Naive thymus-derived CD4-positive, alpha-beta T cell (primary cell): ENCODE measurements at places on chromosomes 16 and 17.

GRCh38 chr16:75495076-75495674 is at the start of gene CHST6:
CHST6 (minus strand) TSS chr16:75495441; CDS start chr16:75479828, 15,613 bp downstream.
- no peaks in the 10 kb centered on the region for H3K36me3 ChIP-seq
- no peak within 1 kb of the TSS for H3K4me3 ChIP-seq
- H3K27me3 ChIP-seq = no peaks in the 10 kb centered on the region
- no peak within 1 kb of the TSS for H3K27ac ChIP-seq

DNA sequence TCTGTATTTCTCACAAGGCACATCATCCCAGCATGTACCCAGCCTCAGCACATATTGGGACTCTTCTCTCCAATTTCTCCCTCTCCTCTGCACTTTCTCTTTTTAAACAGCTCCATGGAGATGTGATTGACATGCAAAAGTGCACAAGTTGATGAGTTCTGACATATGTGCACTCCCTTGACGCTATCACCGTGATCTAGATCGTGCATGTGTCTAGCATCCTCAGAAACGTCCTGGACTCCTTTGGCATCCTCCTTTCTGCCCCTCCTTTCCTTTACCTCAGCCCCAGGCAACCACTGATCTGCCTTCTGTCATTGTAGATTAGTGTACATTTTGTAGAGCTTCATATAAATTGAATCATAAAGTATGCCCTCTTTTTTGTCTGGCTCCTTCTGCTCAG is 108.0 kb upstream of the HSBP1 start:
- H3K27ac ChIP-seq = no peak overlapping the region
- no peaks in the 10 kb centered on the region for H3K4me1 ChIP-seq
- no peaks in the 10 kb centered on the region for H3K36me3 ChIP-seq
- DNase-seq = no peak
- H3K27me3 ChIP-seq = no peaks in the 10 kb centered on the region

GRCh38 chr17:73017658-73018057 is 74.8 kb downstream of the SLC39A11 start:
- no peaks in the 10 kb centered on the region for H3K27me3 ChIP-seq
- no peak overlapping the region for H3K4me3 ChIP-seq
- no peaks in the 10 kb centered on the region for H3K4me1 ChIP-seq
- DNase-seq = no peak

GRCh38 chr17:11944587-11944986 is 52.7 kb downstream of the ZNF18 start:
- no peaks in the 10 kb centered on the region for H3K27me3 ChIP-seq

- H3K4me1 ChIP-seq = peaks cover 45% of the 10 kb centered on the region
- DNase-seq = no peak
- no peaks in the 10 kb centered on the region for H3K27me3 ChIP-seq
- H3K36me3 ChIP-seq = no peaks in the 10 kb centered on the region
These were observed 9.7 kb upstream of the ULK2 start for GRCh38 chr17:19877364-19877945.

DNA sequence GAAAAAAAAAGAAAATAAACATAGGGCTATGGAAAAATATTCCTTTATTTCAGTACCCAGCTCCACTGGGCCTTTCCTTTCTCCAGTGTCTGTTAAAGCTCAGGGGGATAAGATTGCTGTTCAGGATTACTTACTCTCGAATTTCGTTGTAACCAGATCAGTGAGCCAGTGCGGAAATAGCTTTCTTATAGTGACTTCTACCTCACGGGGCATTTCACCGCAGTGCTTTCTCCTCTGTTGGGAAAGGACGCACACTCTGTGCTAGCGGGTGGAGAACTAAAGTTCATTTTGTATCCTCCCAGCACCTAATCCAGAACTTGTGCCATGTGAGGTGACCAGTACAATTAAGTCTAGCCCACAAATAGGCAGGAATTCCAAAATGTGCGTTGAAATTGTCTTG is 38.3 kb downstream of the RPA1 start:
- no peaks in the 10 kb centered on the region for H3K27me3 ChIP-seq
- no peak for DNase-seq
- peaks cover 29% of the 10 kb centered on the region for H3K4me1 ChIP-seq
- H3K36me3 ChIP-seq = peaks cover 1% of the 10 kb centered on the region
- no peak overlapping the region for H3K27ac ChIP-seq

GRCh38 chr16:30743716-30744115 is 4.5 kb upstream of the PHKG2 start:
- no peaks in the 10 kb centered on the region for H3K4me1 ChIP-seq
- H3K27me3 ChIP-seq = no peaks in the 10 kb centered on the region
- no peak for DNase-seq
- no peak overlapping the region for H3K27ac ChIP-seq

DNA sequence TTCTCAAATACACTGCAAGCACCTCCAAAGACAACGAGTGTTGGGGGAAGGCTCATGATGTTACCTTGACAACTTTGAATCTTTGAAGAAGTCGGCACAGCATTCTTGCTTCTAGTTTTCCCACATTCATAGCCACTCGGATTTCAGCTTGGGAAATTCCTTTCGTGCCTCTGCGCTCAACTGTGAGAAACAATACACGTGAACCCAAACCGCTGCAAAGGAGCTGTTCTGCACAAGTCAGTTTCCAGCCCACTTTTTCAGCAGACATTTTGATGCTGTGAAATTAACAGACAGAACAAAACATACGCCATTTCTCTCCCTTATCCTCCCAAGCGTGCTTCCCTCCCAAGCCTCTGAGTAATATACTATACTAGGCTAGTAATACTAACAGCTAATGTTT is 41.2 kb downstream of the GTF3C1 start:
- no peak overlapping the region for H3K4me3 ChIP-seq
- no peak for DNase-seq
- H3K36me3 ChIP-seq = peaks cover 96% of the 10 kb centered on the region
- H3K27ac ChIP-seq = no peak overlapping the region
- no peaks in the 10 kb centered on the region for H3K27me3 ChIP-seq
- no peaks in the 10 kb centered on the region for H3K4me1 ChIP-seq

DNA sequence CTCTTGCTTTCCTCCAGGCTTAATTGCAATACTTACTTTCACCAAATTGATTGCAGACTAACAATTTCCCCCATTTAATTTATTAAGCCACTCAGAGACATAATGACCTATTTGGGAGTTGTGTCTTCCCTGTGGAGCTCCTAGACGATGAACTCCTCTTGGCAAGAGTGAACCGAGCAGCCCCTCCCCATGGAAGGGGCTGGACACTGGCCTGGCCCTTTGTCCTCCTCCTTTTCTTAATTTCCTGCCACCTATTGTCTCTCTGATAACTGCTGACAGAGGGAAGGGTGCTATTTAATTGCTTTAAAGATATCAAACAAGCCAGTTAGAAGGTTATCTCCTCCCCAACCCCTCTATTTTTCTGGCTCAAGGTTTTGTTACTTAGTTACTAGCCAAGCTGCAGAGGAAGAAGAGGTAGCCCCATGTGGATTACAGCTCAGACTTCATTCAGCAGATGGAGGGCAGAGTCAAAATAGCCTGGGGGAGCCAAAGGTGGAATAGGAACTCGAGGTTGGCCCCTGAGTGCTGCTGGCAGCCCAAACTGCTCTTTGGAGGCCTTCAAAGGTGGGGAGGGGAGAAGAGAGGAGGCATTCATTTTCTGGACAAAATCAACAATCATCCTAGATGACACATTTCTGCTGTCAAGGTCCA is 3.7 kb upstream of the SSTR2 start:
- DNase-seq = no peak
- no peaks in the 10 kb centered on the region for H3K36me3 ChIP-seq
- no peaks in the 10 kb centered on the region for H3K4me1 ChIP-seq
- no peak overlapping the region for H3K27ac ChIP-seq
- H3K4me3 ChIP-seq = no peak overlapping the region

- peak overlapping the region; percentile 14 for H3K4me3 ChIP-seq
- H3K27me3 ChIP-seq = no peaks in the 10 kb centered on the region
- H3K36me3 ChIP-seq = no peaks in the 10 kb centered on the region
These were observed 1.7 kb upstream of the NLRP1 start for GRCh38 chr17:5585836-5586521.

DNA sequence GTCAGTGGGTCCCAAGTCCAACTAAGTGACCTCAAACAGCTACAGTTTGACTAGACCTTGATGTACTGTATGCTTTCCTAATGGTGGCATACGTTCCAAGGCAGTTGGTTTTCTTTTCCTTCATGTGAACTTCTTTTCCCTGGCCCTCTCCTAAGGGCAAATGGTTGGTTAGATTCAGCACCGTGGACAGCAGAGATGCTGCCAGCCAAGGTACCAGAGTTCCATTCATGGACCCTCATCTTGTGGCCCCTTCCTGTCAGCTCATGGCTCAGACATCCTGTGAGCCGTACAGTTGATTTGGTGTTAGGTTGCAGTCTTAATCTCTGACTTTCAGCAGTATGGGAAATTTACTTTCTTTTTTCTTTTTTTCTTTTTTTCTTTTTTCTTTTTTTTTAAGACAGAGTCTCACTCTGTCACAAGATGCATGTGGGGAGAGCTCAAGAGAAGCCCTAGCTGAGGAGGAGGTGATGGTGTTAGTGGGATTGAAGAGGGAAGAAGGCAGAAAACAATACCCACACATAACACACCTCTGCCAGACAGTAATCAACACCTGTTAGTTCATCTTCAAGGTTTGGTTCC is 122.4 kb downstream of the USP31 start:
- no peaks in the 10 kb centered on the region for H3K36me3 ChIP-seq
- no peaks in the 10 kb centered on the region for H3K27me3 ChIP-seq
- no peak overlapping the region for H3K4me3 ChIP-seq

- no peaks in the 10 kb centered on the region for H3K4me1 ChIP-seq
These were observed 702.0 kb downstream of the KCNJ2 start for GRCh38 chr17:70871180-70871818.

DNA sequence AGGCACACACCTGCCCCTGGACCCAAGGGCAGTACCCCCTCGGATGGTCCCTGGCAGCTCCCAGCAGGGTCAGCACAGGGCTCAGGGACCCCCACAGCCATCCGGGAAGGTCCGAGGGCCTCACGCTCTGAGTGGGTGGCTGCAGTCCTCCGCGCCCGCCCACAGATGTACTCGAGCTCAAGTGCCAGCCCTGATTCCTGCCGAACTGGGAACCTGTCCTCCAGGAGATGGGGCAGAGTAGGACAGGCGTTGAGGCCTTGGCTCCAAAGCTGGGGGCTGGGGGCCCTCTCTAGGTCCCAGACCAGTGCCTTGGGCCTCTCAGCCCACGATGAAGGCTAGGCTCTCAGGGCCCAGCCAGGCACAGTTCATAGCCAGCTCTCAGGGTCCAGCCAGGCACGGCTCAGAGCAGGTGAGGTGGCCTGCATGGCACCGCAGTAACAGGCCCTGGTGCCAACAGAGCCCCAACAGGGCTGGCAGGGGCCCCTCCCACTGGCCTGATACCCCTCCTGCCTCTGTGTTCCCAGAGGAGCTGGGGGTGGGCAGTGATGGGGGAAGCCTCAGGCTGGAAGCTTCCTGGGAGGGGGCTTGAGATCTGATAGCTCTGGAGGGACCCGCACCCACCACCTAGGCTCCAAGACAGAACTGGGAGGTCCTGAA is 35.5 kb upstream of the PVALEF start:
- no peak for DNase-seq
- no peak overlapping the region for H3K4me3 ChIP-seq
- no peaks in the 10 kb centered on the region for H3K36me3 ChIP-seq
- no peaks in the 10 kb centered on the region for H3K27me3 ChIP-seq

DNA sequence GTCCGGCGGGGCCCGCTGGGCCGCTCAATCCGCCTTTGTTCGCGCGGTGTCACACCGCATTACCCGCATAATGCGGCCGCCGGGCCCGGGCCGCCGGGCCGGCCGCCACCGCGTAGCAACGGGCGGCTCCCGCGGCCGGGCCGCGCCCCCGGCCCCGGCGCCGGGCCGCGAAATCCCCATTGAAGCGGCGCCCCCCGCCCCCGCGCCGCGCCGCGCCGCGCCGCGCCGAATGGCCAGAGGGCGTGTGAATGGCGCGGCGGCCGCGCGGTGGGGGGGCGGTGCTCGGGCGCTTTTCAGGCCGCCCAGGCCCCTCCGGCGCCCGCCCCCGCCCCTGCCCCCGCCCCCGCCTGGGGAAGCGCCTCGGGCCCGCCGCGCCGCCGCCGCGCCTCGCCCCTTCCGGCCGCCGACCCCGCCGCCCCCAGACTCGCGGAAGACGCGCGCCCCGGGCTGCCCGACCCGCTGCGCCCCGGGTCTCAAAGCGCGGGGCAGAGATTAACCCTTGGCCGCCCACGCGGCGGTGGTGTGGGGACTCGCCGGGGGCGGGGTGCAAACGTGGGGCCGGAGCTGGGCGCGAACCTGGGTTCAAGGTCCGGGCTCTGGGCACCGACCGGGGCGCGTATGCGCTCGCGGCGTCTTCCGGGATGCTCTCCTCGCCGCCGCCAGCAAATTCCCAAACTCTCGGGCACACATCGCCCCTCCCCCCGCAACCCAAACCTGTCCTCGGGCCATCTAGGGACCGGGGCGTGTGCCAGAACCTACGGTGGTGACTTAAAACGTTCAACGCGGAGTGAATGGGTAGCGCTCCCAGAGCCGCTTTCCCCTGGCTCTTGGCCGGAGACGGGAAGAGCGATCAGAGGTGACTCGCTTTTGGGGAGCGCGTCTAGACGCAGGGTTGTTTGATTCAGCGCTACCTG is 46.7 kb downstream of the WNT3 start:
- no peaks in the 10 kb centered on the region for H3K27me3 ChIP-seq
- H3K4me3 ChIP-seq = peak overlapping the region; percentile 60
- H3K36me3 ChIP-seq = no peaks in the 10 kb centered on the region
- no peak overlapping the region for H3K27ac ChIP-seq
- DNase-seq = no peak

DNA sequence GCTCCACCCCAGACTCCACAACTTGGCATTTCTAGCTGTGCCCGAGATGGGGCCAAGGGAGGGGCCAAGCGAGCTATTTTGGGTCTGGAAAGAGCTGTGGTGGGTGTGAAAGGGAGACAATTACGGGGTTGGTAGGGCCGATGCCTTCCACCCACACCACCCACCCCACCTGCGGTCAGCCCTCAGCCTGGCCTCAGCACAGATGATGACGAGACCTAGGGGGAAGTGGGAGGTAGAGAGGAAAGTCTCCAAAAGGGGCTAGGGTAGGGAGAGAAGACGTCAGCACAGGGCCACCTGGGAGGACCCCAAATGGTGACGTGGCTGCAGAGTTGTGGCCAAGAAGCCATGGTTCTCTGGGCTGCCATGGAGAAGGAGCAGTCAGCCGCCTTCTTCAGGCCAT is 83.1 kb downstream of the SDK2 start:
- DNase-seq = no peak
- no peak overlapping the region for H3K27ac ChIP-seq
- H3K4me3 ChIP-seq = no peak overlapping the region
- H3K27me3 ChIP-seq = no peaks in the 10 kb centered on the region
- H3K36me3 ChIP-seq = no peaks in the 10 kb centered on the region

- no peaks in the 10 kb centered on the region for H3K27me3 ChIP-seq
- no peak overlapping the region for H3K4me3 ChIP-seq
- peak overlapping the region; percentile 46 for H3K27ac ChIP-seq
- H3K4me1 ChIP-seq = peaks cover 40% of the 10 kb centered on the region
- no peak for DNase-seq
These were observed 27.1 kb downstream of the TAC4 start for GRCh38 chr17:49820773-49821172.

- no peaks in the 10 kb centered on the region for H3K4me1 ChIP-seq
- no peak overlapping the region for H3K4me3 ChIP-seq
- H3K36me3 ChIP-seq = no peaks in the 10 kb centered on the region
- H3K27me3 ChIP-seq = no peaks in the 10 kb centered on the region
- no peak overlapping the region for H3K27ac ChIP-seq
- no peak for DNase-seq
These were observed 19.6 kb upstream of the PHF12 start for GRCh38 chr17:28970879-28971278.
